Stimulated activated CD8-positive, alpha-beta memory T cell treated with anti-CD3 and anti-CD28 coated beads, Interleukin-2, amount 100 ng/mL, for 1 hour (primary cell): ENCODE measurements at places on chromosomes 5 and 9.

- DNase-seq = no peak
Observed at GRCh38 chr9:130539420-130540223, 39.8 kb upstream of the FUBP3 start.

- no peak for DNase-seq
Observed at GRCh38 chr5:158637039-158637438, 462.7 kb downstream of the EBF1 start.

DNA sequence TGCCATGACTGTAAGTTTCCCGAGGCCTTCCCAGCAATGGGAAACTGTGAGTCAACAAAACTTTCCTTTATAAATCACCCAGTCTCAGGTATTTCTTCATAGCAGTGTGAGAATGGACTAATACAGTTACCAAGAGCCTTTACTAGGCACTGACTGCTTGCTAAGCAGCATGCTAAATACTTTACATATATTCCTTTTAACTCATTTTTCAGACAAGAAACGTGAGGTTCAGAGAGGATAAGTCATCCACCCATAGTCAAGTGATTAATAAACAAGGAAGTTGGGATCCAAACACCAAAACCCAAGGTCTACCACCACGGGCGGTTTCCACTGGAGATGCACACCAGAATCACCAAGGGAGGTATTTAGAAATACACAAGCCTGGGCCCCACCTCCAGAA lies 50.8 kb downstream of the GABBR2 start:
- DNase-seq = no peak

DNA sequence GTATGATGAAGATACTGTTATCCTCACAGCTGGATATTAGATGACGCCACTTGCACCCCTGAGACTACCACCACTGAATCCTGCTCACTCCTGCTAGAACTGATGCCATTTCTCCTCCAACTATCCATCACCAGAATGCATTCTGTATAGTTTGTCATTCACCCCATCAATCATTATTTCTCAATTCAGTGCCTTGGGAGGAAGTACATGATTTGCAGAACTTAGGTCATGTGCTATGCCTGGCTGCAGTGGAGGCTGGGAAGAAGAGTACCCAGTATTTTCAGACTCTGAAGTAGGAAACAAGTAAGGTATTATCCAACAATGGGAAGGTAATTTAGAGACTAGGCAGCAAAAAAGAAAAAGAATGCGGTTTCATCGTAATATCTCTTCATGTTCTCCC lies 26.2 kb upstream of the HSD17B4 start:
- no peak for DNase-seq

DNA sequence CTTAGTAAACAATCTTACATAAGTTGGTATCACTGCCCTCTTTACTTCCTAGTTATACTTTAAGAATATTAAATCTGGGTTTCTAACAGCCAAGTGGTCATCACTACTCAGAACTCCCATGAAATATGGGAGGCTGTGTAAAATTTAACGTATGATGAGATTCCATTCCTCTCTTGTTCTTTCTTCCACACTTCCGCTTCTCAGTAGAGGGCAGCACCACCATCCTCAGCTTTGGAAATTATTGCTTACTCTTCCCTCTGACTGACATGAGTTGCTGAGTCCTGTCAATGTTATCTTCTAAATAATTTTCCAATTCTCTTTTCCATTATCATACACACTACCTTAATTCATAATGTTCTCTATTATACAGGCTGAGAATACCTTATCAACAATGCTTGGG lies 194.0 kb downstream of the RFX3 start:
- no peak for DNase-seq

GRCh38 chr5:2139478-2139877 lies 256.8 kb upstream of the IRX4 start:
- DNase-seq = no peak

DNA sequence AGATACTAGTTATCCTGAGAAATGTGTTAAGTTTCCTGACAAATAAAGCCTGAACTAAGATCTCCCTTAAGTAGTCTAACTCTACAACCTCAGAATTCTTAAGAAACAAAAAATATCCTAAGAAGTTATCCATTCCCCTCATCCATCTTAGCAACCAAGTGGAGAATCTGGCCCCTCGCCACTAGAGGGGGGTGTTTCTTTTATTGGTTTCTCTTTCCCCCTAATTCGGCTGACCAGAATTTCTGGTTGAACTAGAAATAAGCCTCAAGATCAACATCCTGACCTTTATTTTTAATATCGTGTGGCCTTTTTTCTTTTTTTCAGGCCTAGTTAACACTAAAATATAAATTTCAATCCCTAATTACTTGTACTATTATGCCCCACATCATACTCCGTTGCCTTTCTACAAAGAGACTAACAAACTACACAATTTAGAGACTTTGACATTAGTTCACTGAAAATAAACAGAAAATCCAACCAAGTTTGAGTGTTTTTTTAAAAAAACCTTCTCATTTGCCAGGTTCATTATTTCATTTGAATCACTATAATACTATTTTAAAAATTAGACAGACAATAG lies 14.3 kb upstream of the NR4A3 start:
- DNase-seq = no peak

DNA sequence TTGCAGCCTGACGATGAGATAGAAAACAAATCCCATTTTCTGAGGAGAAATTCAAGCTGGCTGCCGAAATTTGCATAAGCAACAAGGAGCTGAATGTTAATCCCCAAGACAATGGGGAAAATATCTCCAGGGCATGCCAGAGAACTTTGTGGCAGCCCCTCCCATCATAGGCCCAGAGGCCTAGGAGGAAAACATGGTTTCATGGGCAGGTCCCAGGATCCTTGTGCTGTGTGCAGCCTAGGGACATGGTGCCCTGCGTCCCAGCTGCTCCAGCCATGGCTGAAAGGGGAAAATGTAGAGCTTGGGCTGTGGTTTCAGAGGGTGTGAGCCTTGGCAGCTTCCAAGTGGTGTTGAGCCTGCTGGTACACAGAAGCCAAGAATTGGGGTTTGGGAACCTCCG lies 48.8 kb upstream of the MAN2A1 start:
- DNase-seq = no peak

- DNase-seq = no peak
Observed at GRCh38 chr5:132830436-132831094, at the start of gene SHROOM1. TSS of gene SHROOM1 (minus strand) at chr5:132830647. CDS start at chr5:132826140, 4,507 bp downstream.

GRCh38 chr5:126810596-126811380 lies 33.9 kb downstream of the LMNB1 start:
- no peak for DNase-seq

- peak; percentile 7 for DNase-seq
Observed at GRCh38 chr5:141040771-141041426, 10.3 kb upstream of the PCDHB1 start.

GRCh38 chr5:127417528-127417927 lies 99.9 kb upstream of the PRRC1 start:
- no peak for DNase-seq

DNA sequence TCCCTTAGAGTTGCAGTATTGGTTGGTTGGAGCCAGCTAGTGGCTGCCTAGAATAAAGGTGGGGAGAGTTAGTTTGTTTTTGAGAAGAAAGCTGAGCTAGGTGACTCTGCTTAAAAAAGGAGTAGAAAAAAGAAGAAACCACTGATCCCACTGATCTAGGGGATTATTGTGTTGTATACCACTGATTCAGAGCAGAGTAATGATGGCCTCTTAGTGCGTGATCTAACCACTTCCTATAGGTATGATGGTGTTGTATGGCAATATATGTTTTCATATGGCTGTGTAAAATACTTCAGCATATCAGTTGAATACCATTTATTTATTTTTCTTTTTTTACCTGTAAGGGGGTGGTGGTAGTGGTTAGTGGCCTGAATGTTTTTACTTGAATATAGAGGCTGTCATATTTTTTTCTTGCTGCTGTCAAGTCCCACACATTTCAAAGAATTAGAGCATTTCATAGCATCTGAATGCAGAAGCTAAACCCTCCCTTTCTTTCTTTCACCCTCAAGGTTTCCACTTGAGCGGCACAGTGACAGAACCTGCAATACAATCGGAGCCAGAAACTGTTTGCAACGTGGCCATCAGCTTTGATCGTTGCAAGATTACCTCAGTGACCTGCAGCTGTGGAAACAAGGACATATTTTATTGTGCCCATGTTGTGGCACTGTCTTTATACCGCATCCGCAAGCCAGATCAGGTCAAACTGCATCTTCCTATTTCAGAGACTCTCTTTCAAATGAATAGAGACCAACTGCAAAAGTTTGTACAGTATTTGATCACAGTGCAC lies 140.3 kb downstream of the ZSWIM6 start:
- DNase-seq = no peak

DNA sequence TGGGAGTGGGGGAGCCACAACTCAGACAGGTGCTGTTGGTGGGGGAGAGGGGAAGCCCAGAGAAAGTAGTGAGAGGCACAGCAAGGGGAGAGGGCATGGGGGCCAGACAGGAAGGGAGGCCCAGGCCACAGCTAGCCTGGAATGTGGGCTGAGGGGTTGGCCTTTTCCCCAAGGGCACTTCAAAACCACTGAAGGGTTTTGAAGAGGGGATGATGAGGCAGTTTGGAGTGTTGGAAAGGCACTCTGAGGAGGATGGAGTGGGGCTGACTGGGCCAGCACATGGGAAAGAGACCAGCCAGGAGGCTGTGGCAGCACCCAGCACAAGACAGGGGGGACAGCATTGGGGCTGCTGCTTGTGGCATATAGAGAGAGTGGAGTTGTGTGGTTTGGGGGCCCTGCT lies 3.8 kb downstream of the PSD2 start:
- no peak for DNase-seq

GRCh38 chr9:108786322-108786721 lies 69.5 kb downstream of the ACTL7B start:
- no peak for DNase-seq

- no peak for DNase-seq
Observed at GRCh38 chr9:137266162-137266527, 11.0 kb downstream of the NELFB start.

DNA sequence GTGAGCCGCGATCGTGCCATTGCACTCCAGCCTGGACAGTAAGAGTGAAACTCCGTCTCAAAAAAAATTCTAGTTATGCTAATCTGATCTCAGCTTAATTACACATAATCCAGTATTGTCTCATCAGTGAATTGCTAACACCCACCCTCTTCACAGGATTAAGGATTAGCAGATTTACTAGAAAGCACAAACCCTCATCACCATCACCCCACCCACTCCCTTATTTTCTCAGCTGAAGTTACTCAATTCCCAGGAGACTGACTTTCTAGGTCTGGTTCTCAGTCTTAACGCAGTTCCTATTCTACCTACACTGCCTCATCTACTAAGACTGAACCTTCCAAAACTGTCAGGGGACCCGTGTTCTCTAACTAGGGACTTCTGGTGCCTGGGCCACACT lies 9.0 kb downstream of the TOR1B start:
- no peak for DNase-seq

GRCh38 chr9:4829969-4830368 lies 37.2 kb downstream of the RCL1 start:
- DNase-seq = no peak

DNA sequence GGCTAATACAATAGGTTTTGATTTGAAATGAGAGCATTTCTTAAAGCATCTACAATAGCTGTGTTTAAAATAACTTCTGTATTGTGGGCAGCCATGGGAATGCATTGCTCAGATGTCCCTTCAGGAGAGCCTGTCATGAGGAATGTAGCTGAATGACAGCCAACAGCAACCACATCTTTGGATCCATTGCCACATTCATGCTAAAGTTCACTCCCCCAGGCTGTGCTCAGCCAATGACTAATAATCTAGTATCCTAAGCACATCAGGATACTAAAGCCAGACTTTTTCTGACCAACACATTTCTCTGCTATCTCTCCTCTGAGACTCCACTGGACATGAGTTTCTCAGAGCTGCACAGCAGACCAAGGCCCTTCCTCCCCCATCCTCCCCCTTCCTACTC lies 45.5 kb downstream of the HTR1A start:
- no peak for DNase-seq

DNA sequence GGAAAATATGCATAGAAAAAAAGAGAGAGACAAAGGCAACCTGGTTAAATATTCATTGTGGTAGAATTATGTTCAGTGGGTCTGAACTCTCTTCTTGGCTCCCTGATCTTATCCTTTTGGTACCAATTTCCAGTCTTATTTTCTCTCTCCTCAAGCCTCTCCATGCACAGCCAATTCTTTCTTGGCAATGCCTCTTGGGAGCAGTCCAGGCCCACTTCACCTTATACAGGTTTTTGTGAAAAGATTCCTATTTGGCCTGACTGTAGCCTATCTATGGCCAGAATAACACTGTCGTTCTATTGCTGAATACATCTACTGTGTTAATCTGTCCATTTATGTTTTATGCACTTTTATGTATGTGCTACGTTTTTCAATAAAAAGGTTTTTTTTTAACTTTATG lies 2.7 kb downstream of the ELOVL7 start:
- no peak for DNase-seq

- no peak for DNase-seq
Observed at GRCh38 chr9:105331160-105331559, 86.7 kb downstream of the SLC44A1 start.

- no peak for DNase-seq
Observed at GRCh38 chr5:479566-480319, 36.8 kb downstream of the EXOC3 start.

DNA sequence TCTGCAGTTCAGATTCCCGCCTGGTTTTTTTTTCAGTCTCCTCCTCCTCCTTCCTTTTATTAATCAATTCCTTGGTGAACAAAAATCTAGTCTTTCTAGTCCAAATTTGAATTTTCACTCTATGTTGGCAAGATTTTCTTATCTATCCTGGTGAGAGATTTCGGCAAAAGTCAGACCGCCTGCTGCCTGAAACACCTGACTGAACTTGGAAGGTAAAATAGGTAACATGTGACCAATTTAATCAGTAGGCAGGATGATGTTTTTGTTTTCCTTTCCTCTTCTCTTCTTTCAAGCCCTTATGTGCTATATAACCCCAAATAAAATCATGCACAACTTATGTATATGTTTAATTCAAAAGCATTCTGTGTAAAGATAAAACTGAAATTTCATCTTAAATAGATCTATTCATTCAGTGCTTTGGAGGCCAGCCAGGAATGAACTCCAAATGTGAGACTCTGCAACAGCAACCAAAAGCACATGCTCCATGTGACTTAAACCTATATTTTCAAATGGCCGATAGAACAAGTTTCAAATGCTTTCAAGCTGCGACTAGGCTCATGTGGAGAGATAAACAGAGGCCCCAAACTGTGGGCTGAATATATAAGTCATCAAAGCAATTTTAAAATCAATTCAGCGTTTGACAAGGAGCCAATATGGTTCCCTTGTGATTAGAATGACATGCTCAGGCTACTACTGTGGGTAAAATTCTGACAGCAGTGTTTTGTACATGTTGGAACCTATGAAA lies 100.4 kb upstream of the SEMA6A start:
- DNase-seq = no peak

GRCh38 chr5:94362857-94363256 lies 255.5 kb downstream of the KIAA0825 start:
- DNase-seq = no peak

DNA sequence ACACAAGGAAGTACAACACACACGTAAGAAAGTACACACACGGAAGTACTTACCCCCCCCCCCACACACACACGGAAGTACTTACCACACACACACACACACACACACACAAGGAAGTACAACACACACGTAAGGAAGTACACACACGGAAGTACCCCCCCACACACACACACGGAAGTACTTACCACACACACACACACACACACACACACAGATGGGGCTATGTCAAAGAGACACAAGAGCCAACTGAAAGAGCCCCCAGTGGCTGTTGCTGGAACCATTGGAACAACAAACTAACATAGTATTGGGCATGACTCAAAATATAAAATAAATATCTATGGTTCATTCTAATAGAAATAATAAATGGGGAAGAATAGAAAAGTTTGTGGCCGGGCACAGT lies 4.9 kb upstream of the MAPK9 start:
- no peak for DNase-seq
